ENCODE measurements at places on chromosomes 13 and 19.

DNA sequence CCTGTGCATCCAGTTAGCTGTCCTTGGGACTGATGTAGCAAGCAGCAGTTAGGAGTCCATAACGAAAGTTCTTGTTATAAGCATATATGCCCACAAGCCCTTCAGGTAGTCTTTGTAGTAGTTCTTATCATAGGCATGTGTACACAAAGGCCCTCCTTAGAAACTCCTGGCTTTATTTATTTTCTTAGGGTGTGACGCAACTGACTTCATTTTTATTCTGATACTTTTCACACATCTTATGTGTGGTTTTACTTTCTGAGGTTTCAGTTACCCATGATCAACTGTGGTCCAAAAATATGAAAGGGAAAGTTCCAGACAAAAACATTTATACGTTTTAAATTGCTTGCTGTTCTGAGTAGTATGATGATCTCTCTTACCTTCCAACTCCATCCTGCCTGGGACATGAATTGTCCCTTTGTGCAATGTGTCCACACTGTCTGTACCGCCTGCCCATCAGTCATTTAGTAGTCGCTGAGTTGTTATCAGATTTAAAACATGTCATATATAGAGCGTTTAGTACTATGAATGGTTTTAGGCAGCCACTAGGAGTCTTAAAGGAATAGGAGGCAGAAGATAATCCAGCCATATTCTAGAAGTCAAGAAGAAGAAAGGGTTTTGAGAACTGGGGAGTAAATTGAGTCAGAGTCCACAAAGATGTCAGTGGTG, 19.4 kb downstream of the GPC5 start:
- no peak for DNase-seq

GRCh38 chr19:2949939-2950285, 5.1 kb upstream of the ZNF77 start:
- no peak for DNase-seq

GRCh38 chr19:54209058-54209810, 8.6 kb downstream of the RPS9 start:
- DNase-seq = no peak

DNA sequence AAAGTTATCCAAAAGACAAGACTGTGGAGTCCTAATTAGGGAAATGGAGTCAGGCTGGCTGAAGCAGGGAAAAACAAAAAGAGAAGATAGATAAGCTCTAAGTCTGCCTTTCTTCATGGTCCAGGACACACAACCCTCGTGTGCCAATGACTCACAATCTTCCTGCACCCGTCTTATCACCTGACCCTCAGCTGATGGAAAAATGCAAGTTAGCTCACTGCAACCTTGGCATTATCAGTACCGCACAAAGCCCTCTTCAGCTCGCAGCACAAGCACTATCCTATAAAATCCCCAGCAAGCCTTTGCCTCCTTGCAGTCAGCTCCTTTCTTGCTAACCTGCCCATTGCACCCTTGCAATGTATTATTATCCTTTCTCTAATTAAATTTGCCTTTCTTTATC, 4.3 kb downstream of the OR7A5 start:
- DNase-seq = no peak

DNA sequence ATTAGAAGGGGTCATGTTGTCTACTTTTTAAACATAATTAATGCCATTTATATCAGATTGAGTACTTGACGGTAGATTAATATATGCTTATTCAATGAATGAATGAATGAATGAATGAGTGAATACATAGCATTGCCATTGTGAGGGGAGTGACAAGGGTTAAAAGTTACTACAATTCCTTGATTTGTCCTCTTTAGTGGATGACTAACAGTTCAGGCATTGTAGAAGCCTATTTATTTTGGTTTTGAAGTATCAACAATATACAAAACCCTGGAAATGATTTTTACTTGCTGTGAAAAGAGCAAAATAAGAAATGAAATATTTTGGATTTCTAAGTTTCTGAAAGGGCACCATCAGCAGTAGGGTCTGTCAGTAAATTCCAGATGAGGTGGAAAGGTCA, 122.7 kb downstream of the CYSLTR2 start:
- DNase-seq = no peak

DNA sequence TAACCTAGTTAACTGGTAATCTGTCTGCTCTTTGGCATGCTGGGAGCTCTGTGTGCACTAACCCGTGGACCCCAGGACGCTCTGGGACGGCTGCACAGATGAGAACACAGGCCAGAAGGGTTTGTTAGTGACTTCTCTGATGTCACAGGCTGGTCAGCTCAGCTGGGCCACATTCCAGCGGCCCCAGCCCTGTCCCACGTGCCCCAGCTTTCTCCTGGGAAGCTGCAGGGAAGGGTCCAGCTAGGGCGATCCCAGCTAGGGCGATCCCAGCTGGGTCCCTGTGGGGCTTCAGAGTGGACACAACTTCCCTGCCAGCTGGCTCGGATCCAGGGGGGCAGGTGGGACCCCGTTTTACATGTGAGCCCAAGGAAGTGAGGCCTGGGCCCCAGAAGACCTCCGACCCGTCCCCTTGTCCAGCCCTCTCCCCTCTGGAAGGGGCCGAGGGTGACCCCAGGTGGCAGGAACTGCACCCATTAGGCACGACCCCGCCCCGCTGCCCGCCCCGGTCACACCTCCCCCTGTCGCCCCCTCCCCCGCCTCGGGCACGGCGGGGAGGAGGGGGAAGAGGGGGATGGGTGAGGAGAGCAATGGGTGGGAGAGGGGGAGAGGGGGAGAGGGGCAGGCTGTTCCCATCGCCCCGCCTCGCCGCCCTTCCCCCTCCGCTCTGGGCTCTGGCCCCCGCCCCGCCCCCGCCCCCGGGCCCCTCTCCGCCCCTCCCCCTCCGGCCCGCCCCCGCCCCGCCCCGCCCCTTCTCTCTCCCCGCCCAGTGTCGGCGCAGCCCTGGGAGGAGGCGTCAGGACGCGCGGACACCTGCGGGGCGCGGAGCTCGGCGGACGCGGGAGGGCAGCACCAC, 75.2 kb upstream of the MCF2L start:
- DNase-seq = peak; percentile 89

DNA sequence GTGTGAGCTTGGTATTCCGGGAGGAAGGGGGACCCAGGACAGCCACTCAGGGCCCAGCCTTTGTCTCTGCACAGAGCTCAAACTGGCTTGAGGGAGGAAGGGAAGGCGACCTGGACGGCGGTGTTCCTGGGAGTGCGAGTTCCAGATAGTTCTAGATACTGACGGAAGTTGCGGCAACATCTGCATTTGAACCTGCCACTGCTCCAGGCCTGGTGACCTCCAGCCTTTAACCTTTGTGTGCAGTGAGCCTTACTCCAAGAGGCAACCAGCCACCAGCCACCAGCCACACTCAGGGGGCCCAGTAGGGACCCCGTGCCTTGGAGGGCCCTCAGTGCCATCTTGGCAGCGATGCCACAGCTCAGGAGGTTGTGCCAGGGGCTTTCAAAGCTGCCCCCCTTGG, 15.5 kb upstream of the ZBTB7A start:
- no peak for DNase-seq

DNA sequence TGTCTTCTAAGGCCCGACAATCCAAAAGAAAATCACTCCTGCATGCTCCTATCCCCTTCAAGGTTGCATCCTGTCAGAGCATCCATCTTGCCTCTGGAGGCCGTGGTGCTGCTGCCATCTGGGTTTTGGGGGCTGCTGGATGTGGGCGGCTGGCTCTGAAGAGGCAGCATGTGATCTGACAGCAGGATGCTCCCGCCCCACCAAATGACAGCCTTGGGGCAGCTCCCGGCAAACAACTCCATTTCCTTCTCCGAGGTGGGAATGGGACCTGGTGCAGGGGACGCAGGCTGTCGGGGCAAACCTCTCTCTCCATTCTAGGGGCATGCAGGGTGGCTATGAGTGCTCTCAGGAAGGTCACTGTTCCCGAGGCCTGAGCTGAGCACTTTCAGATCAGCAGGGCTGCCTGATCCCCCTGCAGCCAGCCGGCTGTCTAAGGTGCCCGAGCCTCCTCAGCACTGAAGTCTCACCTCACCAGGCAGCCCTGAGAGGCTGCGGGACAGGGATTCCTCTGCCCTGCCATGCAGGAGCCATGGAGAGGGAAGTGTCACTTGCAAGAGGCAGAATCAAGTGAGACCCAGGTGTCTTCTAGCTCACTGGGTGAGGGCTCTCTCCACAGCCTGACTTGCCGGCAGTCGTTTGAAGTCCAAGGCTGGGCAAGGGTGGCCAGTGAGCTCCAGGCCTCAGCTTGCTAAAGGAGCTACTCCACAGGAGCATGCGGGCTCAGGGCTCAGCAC, 28.8 kb downstream of the TSSK6 start:
- no peak for DNase-seq

- DNase-seq = no peak
These were observed 318.3 kb upstream of the SGCG start for GRCh38 chr13:22862478-22862877.

- no peak for DNase-seq
These were observed 883.4 kb downstream of the DIAPH3 start for GRCh38 chr13:59280297-59280696.

- DNase-seq = no peak
These were observed 123.4 kb upstream of the MCF2L start for GRCh38 chr13:112845511-112846144.

DNA sequence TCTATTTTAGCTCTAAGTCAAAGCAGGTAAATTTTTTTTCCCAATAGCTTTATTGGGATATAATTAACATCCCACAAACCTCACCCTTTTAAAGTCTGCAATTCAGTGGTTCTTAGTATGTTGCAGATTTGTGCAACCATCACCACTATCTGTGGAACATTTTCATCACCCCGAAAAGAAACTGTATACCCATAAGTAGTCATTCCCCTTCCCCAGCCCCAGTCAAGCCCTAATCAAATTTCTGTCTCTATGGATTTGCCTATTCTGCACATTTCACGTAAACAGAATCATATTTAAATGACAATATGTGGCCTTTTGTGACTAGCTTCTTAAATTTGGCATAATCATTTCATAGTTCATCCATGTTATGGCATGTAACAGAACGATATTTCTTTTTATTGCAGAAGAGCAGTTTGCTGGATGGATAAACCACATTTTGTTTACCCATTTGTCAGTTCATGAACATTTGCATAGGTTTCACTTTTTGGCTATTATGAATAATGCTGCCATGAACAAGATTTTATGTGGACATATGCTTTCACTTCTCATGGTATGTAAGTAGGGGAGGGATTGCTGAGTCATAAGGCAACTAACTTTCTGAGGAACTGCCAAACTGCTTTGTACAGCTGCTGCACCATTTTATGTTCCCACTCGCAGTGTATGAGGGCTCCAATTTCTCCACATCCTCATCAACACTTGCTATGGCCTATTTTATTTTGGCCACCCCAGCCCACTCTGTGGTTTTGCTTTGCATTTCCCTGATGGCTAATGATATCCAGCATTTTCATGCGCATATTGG, 10.9 kb downstream of the SLC46A3 start:
- DNase-seq = peak; percentile 52

DNA sequence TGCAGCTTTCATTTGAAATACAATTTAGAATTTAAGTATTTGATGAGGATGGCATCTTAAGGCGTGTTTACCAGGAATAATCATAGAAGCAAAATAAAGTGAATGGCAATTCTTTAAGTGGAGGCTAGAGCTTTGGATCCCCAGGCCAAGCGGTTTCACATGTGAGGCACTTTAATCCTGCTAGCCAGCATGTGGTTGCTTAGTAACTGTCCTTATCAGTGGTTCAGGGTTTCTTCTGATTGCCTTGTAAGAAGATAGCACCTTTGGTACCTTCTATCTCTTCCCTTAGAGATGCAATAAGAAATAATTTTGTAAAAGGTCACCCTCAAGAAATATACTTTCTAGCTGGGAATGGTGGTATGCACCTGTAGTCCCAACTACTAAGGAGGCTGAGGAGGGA, 38.9 kb upstream of the SERP2 start:
- no peak for DNase-seq

DNA sequence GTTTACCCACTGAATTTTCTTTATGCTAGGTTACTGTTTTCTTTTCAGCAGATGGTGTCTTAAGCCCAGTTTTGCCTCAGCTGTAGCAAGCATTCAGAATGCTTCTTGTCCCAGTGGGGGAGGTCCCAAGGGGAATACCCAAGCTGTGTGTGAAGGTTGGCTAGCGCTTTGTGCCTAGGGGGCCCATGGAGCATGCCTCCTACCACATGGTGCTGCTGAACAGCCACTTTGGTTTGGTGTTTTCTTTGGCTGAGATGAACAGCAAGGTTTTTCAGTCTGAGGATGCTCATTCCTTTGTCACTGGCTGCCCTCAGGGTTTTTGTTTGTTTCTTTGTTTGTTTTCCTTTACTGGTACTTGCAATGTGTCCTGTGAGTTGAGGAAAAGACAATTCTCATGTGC, 99.0 kb downstream of the PCDH20 start:
- DNase-seq = no peak

- DNase-seq = no peak
These were observed 632.6 kb upstream of the ARGLU1 start for GRCh38 chr13:107200491-107200890.

DNA sequence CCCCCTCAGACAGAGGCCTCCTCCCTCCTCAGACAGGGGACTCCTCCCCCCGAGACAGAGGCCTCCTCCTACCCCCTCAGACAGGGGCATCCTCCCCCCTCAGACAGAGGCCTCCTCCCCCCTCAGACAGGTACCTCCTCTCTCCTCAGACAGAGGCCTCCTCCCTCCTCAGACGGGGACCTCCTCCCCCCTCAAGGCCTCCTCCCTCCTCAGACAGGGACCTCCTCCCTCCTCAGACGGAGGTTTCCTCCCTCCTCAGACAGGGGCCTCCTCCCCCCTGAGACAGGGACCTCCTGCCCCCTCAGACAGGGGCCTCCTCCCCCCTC, 13.9 kb downstream of the C3 start:
- DNase-seq = no peak
